ENCODE measurements at places on chromosomes 11 and 22. TPM values are rescaled to one million over a fixed set of nuclear protein-coding genes. Genes with fewer than 3 reads are reported as not detected.

GRCh38 chr11:21588754-21589153 is 604.1 kb upstream of the ANO5 start:
- ATAC-seq: no peak

GRCh38 chr11:68776442-68777235 is 25.3 kb upstream of the TESMIN start:
- no peak for ATAC-seq

GRCh38 chr11:85316967-85317366 is 310.2 kb downstream of the DLG2 start:
- peak; percentile 31 for ATAC-seq

GRCh38 chr11:3803726-3804495 is 4.4 kb upstream of the PGAP2 start:
- no peak for ATAC-seq

DNA sequence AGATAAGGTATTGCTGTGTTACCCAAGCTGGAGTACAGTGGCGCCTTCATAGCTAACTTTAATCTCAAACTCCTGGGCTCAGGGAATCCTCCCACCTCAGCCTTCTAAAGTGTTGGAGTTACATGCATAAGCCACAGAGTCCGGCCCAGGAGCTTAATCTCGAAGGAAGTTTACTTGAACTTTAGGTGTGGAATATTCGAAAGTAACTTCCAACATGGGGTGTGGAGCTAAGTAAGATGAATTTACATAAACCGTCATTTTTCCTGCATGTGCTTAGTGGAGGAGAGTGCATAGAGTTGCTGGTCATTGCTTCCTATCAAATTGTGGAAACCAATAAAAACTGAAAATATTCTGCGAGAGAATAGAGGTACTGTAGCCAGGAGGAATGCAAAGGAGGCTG is 1.5 kb downstream of the ATG13 start:
- ATAC-seq: no peak

GRCh38 chr11:59708537-59708936 is 5.1 kb downstream of the OR10V1 start:
- no peak for ATAC-seq

GRCh38 chr22:43867839-43868635 is 5.7 kb upstream of the SULT4A1 start:
- ATAC-seq: peak; percentile 51

- ATAC-seq: peak; percentile 54
Observed at GRCh38 chr22:45290410-45290936, 5.7 kb downstream of the UPK3A start.

GRCh38 chr11:17294033-17294432 is 17.5 kb downstream of the NUCB2 start:
- no peak for ATAC-seq

DNA sequence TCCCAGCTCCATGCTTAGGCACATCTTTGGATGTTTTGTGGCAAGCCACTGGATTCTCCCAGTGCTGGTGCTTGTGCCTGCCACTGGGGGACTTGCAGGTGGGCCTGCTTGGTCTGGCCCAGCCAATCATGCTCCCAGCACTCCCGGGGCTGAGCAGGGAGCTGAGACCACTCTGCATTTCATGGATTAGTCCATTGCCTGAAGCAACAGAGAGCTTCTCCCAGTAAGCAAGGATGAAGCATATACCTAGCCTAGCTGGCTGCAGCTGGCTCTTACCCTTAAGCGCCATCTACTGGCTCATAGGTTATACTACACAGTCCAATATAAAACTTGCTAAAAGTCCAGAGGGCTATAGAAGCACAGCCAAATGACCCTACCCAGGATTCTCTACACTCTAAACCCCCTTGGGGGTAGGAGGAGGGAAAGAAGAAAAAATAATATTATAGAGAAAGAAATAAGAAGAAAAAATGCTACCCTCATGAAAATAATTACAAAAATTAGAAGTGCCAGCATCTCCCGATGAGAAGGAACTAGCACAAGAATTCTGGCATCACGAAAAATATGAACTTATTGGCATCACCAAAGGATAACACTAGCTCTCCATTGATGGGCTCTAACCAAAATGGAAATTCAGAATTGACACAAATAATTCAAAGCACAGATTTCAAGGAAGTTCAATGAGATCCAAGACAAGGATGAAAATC is 275.3 kb downstream of the C11orf87 start:
- ATAC-seq: peak; percentile 80

DNA sequence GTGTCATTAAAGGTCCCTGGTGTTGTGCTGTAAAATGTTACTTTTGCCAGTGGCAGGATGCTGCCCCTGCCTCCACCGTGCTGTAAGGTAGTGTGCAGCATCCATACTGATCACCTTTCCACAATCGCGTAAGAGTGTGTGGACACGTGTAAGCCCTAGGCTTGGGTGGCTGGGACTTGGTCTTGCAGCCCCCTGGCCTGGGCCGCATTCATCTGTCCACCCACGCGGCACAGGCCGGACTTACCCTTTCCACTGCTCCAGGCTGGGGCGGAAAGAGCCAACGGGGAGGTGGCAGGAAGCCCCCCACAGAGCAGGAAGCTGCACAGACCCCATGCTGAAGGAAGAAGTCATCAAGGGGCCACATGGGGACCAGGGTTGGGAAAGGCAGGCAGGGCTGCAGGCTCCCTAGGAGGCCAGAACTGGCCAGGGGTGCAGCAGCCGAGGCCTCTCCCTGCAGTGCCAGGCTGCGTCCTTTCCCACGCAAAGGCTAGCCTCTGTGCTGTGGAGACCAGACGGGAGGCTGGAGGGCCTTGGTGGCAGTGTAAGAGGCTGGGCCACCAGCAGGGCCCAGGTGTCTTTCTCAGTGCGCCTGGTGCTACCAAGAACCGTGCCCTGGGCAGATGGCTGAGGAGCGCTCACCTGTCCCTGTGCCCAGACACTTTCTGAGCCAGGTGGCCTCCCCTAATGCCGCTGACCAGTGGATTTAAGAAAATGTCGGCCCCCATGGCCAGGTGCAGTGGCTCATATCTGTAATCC is 11.7 kb upstream of the TMEM191C start:
- peak; percentile 12 for ATAC-seq

- no peak for ATAC-seq
Observed at GRCh38 chr22:42001121-42001520, 2.5 kb downstream of the WBP2NL start.

DNA sequence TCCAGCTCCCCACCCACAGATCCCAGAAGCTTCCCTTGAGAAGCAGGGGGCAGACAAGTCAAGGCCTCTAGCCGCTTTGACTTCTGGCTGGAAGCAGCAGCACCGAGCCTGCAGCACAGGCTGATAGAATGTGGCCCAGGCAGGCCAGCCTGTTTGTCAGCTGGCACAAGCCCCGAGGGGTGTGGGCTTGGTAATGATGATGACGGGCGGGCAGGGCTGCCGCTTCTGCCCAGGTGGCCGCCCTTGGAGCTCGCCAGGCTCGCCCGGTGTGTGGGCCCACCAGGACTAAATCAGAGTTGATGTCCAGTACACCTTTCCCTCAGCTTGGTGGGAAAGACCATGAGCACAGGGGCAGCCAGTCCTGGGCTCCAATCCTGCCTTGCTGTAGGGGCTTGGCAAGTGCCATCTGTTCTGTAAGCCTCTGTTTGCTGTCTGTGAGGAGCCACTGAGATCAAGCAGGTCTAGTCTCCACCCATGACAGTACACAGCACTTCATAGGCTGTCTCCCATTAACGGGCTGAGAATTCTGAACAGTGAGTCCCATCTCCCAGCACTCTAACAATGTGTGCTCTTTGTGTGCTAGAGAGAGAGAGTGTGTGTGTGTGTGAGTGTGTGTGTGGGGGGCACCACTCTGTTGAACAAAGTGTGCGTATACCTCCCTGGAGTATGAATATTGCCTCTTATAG is 26.8 kb downstream of the MICAL2 start:
- peak; percentile 96 for ATAC-seq

DNA sequence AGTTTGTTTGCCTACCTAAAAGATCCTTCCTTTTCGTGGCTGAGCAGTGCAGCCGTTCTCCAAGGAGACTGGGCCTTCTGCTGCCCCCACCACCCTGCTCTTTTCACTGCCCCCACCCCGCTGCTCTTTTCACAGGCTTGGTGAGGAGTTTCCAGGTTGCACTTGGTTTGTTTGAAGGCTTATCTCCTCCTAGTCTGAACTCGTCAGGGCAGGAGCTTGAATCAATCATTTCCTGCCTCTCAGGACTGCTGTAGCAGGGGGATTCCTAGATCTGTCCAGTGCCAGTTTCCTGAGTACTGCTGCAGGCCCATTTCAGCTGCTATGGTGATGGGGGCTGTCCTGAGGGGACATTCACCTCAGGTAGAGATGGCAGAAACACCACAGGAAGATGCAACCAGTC is 10.0 kb downstream of the MED15 start:
- peak; percentile 9 for ATAC-seq

GRCh38 chr11:128690665-128691101 is 3.2 kb upstream of the FLI1 start:
- ATAC-seq: no peak

DNA sequence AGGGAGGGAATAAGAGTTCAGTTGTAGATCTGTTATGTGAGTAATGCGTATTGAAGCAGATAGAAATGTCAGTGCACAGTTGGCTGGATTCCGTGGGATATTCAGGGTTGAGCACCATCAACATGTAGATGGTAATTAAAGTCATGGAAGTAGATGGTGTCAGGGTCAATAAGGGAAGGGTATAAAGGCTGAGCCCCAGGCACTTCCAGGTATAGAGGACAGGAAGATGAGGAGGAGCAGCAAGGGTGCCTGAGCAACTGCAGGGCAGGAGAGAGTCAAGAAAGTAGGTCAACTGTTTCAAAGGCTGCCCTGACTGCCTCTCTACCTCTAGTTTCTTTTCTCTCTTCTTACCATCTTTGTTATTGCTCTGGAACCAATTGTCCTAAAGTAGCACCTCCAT is 85.9 kb downstream of the MICAL2 start:
- ATAC-seq: no peak

DNA sequence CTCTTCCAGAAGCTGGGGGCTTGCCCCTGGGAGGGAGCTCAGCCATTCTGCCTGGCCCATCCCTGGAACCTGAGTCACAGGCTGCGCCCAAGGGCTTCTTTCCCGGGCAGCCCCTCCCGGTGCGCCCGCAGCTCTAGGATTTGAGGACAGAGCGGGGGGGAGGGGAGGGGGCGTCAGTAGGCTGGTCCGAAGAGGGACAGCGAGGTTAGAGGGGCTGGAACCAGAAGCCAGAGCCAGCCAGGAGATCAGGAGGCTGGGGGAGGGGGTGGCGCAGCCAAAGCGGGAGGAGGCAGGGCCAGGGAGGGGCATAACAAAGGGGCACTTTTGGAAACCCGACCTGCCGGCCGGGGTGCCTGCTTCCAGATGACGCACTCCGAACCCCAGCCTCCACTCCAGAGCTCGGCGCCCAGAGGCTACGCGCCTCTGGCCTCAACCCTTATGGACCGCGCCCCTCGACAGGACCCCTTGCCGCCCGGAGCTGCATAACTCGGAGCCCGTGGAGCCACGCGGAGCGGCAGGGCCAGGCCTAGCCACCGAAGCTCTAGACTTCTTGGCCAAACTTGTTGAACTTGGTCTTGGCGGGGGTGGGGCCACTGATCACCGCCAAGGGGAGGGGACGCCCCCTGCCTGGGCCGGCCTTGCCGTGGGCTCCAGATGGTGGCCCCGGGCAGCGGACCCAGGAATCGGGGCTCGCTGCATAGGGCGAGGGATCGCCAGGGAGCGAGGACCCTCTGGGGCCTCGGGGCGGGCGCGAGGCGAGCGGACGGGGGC is 744 bp downstream of the PACSIN3 start:
- peak; percentile 73 for ATAC-seq

GRCh38 chr11:126280595-126280994 is 2.3 kb upstream of the TIRAP start:
- no peak for ATAC-seq

DNA sequence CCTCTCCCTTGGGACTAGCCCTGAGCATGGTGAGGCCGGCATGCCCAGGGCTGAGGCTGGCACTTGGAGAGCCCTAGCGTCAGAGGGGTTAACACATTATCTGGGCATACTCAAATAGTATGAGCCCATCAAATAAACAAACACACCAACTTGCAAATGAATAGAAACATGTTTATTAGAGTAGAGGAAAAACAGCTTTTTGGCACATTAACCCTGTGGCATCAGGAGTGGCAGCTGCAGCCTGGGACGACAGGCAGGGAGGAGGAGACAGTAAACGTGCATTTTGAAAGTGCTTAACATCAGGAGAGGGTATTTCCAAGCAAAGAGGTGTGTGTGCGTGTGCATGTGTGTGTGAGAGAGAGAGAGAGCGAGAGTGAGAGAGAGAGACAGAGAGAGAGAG is 684.9 kb downstream of the NTM start:
- no peak for ATAC-seq

APOBEC3F gene
- 3.1 TPM for total RNA-seq

NEFH gene
- total RNA-seq: not detected

USP2 gene
- total RNA-seq: 2.8 TPM

CDKN1C gene
- total RNA-seq: 3.5 TPM

HORMAD2 gene
- total RNA-seq: not detected

TENM4 gene
- total RNA-seq: 21.8 TPM

OR9I1 gene
- total RNA-seq: not detected

CSKMT gene
- total RNA-seq: 20.2 TPM

DERL3 gene
- 1.5 TPM for total RNA-seq

TP53AIP1 gene
- 22.2 TPM for total RNA-seq

TRIM44 gene
- 22.7 TPM for total RNA-seq

TST gene
- 83.2 TPM for total RNA-seq

MAPK11 gene
- 5.8 TPM for total RNA-seq

TIGD3 gene
- total RNA-seq: 0.16 TPM

TSGA10IP gene
- total RNA-seq: not detected
